ENCODE measurements at places on chromosomes 11 and 22.

GRCh38 chr11:130088919-130089673 lies 19.4 kb downstream of the APLP2 start:
- DNase-seq: no peak

GRCh38 chr11:119493712-119494111 lies 70.7 kb upstream of the THY1 start:
- no peak for DNase-seq

GRCh38 chr22:29199702-29200400 lies 5.8 kb upstream of the EMID1 start:
- no peak for DNase-seq

- DNase-seq: no peak
Measured at GRCh38 chr11:80702264-80702663, 1261.4 kb upstream of the TENM4 start.

GRCh38 chr11:106464728-106465127 lies 387.3 kb downstream of the AASDHPPT start:
- no peak for DNase-seq

GRCh38 chr11:23590596-23591308 lies 730.5 kb upstream of the CCDC179 start:
- no peak for DNase-seq

GRCh38 chr22:46769191-46769675 lies 6.8 kb downstream of the TBC1D22A start:
- DNase-seq: no peak

DNA sequence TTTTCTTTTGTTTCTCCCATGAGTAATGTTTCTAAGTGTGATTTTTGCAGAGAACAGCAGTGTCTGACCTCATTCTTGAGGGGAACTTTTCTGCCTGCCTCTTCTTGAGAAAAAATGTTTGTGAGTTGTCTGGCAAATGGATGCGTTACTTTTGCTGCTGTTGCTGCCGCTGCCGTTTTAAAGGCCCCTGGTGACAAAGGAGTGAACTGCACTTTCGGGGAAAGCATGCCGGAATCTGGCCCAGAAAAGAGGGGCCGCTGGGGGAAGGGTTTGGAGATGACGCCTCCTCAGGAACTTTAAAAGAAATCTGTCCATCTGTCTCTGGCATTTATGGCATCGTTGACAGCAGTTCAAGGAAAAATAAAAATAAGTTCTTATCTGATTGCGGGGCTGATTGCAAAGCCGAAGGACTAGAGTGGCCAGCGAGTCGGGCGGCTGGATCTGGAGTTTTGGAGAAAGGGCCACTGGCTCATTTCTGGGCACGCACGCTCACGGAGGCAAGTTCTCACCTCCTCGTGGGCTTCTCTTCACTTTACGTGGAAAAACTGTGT lies 16.5 kb downstream of the ZBTB16 start:
- no peak for DNase-seq

- DNase-seq: no peak
Measured at GRCh38 chr11:94694309-94695060, 73.7 kb upstream of the AMOTL1 start.

DNA sequence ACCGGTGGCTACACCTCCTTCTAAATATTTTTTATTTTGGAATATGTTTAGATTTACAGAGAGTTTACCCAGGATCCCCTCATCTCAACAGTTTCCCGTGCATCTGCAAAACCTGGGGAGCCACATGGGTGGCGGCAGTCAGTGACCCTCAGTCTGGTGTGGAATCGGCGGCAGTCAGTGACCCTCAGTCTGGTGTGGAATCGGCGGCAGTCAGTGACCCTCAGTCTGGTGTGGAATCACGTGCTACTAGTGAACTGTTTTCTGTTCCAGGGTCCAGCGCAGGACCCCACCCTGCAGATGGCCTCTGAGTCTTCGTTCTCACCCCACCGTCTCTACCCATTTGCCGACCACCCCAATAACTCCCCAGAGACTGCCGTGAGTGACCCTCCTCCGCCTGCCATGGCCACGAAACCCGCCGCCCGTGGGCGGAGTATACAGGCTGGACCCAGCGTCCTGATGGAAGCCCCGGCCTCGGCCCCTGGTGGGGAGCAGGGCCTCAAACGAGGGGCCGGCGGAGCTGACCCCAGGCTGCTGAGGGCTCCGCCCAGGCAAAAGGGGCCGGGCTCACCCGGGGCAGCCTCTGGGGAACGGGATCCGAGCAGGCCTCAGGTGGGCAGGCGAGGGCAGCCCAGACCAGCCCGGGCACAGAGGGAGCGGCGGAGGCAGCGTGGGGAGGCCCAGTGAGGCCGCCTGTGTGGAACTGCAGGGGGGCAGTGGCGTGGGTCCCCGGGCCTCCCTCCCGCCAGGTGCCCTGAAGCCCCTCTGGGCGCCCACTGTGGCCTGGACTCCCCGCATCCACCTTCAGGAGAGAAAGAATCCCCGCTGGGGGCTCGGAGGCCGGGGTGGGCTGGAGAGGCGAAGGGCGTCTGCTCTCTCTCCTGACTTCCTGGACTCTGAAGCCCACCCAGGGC lies 2.5 kb downstream of the IL17REL start:
- DNase-seq: no peak

- no peak for DNase-seq
Measured at GRCh38 chr11:127902382-127902781, 685.0 kb downstream of the ETS1 start.

DNA sequence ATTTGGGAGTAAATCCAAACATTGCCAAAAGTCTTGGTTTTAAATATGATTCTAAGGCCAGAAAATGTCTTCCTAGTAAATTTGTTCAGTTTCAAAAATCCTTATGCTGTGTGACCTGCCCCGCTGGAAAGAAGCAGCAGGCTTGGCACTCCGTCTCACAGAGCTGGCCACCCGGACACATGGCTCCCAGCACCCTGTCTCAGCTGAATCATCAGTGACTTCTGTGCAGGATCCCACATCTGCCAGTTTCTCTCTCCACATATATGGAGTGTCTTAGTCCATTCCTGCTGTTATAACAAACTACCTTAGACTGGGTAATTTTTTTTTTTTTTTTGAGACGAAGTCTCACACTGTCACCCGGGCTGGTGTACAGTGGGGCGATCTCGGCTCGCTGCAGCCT lies 356.7 kb downstream of the TBC1D22A start:
- no peak for DNase-seq

GRCh38 chr11:121892863-121893262 lies 223.2 kb downstream of the BLID start:
- DNase-seq: no peak

DNA sequence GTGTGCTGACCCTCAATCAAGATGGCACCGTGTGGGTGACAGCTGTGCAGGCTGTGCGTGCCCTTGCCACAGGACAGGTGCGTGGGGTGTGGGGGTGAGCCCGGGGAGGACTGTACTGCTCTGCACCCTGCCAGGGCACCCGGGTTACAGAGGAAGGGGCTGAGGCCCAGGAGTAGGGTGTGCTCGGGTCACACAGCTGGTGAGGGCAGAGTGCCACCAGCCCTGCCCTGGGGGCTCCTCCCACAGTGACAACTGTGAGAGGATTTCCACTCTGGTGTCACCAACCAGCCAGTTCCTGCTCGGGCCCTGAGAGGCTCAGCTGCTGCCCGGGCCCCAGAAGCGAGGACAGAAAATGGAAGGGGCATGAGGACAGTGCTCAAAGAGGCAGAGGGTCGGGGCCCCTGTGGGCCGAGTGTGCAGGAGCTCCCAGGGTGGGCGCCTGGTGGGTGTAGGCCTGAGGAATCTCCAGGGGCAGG lies 20.5 kb downstream of the TRMU start:
- no peak for DNase-seq

- no peak for DNase-seq
Measured at GRCh38 chr11:10041748-10042446, 252.1 kb downstream of the SBF2 start.

Data from GM18507 (cell line).